ENCODE measurements at places on chromosomes 2 and 18.

GRCh38 chr18:59459369-59460071 is 100.5 kb upstream of the LMAN1 start:
- DNase-seq: peak; percentile 89

DNA sequence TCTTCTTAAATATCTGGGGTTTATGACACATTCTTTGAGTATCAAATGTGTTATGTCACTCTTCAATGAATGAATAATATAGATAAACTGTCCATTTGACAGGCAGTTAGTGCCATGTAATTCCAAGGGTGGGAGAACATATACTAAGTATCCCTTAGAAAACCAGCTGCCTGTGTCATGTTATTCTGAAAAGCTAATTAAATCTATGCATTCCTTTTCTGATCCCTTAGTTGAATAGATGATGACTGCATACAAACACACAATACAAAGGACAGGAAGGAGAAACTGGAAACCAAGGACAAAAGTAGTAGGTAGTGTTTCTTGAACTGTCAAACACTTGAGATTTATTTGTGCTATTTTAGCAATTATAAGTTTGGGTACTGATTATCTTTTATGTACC is 8.3 kb downstream of the ARHGAP28 start:
- no peak for DNase-seq

- no peak for DNase-seq
Measured at GRCh38 chr2:134796373-134796772, 42.0 kb upstream of the ACMSD start.

DNA sequence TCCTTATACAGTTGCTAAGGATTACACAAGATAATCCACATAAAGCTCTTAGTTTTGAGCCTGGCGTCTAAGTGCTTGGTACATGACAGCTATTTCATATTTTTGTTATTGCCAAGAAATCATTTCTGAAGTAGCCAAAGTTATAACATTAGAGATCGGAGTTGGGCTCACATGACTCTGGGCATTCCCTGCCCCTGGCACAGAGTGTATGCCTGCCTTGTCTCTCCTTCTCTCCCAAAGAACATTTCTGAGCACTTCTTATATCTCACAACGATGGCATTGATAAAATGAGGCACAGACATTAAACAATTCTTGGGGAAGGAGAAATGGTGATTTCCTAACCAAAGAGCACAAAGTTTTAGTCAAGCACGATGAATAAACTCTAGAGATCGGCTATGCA is 87.7 kb upstream of the DDX18 start:
- no peak for DNase-seq

- DNase-seq: no peak
Measured at GRCh38 chr2:181628590-181629585, 28.0 kb downstream of the CERKL start.

GRCh38 chr2:239394978-239395377 is 5.8 kb downstream of the HDAC4 start:
- DNase-seq: no peak

DNA sequence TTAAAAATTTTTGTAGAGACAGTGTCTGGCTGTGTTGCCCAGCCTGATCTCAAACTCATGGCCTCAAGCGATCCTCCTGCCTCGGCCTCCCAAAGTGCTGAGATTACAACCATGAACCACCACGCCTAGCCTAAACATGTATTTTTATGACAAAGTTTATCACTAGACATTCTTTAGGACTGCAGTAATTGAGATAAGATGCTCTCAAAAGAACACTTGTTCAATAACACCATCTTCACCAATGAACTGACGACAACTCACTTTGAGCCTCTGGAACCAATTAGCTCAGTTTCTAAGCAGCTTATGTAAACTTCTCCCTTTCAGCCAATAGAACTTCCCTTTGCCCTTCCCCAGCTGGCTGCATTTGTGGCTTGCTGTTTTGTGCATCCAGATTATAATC is 15.3 kb upstream of the PPP4R1 start:
- DNase-seq: peak; percentile 87

- DNase-seq: no peak
Measured at GRCh38 chr2:588074-588645, 89.0 kb downstream of the TMEM18 start.

- peak; percentile 50 for DNase-seq
Measured at GRCh38 chr2:215136669-215137328, 1.6 kb downstream of the ABCA12 start.

DNA sequence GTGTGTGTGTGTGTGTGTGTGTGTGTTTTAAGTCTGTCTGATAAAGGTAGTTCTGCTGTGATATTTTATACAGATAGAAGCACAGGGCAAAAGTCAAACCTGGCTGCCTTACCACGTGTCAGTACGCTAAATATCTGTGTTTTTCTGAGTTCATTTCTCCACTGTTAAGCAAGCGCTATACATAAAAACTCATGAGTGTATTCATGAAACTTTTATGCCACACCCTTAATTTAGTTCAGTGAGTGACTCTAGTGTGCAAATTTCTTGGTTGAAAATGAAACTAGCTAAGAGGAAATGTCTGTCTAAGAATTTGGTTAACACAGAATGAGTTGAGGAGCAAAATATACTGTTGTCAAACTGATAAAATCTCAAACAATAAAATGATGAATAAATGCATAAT is 11.2 kb downstream of the CASP10 start:
- no peak for DNase-seq

GRCh38 chr18:70314151-70314782 is 25.4 kb downstream of the SOCS6 start:
- no peak for DNase-seq

DNA sequence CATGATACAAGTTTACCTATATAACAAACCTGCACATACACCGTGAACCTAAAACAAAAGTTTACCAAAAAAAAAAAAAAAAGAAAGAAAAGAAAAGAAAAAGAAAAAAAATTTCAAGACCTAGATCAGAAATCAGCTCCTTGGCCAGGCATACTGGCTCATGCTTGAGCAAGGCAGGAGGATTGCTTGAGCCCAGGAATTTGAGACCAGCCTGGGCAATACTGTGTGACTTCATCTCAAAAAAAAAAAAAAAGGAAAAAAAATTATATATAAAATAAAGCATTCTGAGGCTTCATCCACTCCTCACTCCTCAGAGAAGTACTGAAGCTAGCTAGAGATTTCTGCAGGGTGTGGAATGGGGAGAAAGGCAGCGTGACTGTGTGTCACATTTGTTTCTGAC is 11.8 kb upstream of the PROC start:
- peak; percentile 56 for DNase-seq

DNA sequence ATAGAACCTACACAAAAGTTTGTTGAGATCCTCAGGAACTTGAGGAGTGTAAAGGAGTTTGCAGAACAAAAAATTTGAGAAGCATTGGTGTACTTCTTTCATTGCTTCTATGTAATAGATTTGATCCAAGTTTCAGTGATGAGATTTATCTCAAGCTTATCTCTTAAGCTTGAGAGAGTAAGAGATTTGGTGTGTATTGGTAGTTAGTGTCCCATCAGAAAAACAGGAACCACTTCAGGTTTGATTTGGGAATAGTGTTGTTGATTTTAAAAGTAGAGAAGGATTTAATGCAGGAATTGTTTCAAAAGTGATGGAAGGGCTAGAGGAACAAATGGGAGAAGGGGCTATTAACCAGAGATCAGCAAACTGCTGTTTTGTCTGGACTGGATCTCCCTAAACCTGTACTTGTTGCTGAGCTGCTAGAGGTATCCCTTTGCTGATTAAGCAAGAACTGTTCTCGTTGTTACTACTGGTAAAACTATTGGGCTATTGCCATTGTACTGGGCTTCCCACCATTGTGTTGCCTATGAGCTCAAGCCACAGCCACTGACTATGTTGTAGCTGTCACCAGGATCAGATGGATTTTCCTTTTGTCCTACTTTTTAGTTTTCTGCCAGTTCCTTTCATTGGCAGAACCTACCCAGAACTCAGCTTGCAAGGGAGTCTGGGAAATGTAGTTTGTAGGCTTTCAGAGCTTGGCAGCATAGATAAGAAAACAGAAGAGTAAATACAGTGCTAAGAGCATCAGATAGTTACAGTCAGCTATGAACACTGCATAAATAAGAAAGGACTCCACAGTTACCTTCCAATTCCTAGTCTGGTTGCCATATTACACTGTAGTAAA is 39.3 kb downstream of the RAB10 start:
- DNase-seq: peak; percentile 59

- DNase-seq: peak; percentile 91
Measured at GRCh38 chr2:150188177-150188576, 299.3 kb downstream of the RND3 start.

Data from fibroblast of the aortic adventitia (primary cell).